ENCODE measurements at places on chromosomes 16 and 17.

DNA sequence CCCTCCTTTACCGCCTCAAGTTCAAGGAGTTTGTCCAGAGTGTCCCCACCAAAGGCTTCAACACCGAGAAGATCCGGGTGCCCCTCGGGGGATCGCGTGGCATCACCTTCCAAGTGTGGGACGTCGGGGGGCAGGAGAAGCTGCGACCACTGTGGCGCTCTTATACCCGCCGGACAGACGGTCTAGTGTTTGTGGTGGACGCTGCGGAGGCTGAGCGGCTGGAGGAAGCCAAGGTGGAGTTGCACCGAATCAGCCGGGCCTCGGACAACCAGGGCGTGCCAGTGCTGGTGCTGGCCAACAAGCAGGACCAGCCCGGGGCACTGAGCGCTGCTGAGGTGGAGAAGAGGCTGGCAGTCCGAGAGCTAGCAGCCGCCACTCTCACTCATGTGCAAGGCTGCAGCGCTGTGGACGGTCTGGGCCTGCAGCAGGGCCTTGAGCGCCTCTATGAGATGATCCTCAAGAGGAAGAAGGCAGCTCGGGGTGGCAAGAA is 1.1 kb downstream of the ARL4D start:
- DNase-seq = no peak

- DNase-seq = no peak
Measured at GRCh38 chr17:8503368-8503767, 67.7 kb downstream of the NDEL1 start.

DNA sequence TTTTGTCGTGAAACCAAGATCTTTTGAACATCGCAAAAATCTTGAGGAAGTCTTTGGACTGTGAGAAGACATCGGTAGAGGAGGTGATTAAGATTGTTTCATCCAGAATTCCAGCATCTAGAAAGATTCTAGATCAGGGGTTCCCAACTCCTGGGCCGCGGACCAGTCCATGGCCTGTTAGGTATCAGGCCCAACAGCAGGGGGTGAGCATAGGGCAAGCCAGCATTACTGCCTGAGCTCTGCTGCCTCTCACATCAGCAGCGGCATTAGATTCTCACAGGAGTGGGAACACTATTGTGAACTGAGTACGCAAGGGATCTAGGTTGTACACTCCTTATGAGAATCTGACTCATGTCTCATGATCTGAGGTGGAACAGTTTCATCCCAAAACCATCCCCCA is 600.6 kb upstream of the CDH11 start:
- DNase-seq = no peak

DNA sequence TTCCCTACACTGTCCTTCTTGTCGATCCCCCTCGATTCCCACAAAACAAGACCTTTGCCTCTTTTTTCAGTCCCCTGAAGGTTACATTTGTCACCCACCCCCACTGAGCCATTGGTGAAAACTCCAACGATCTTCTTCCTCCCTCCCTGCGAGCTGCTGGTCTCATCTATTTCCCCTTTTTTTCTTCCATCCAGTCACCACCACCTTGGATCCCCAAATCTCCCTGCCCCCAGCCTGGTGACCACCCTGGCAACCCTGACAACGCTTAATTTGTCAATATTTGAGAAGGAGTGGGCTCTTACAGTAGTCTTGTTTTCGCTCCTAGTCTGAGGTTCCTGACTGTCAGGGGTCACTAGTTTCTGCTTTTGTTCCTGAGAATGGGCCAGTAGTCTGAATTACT is 62.9 kb downstream of the SMPD3 start:
- DNase-seq = no peak

GRCh38 chr17:45050481-45051059 is 862 bp downstream of the DCAKD start:
- DNase-seq = peak; percentile 17

DNA sequence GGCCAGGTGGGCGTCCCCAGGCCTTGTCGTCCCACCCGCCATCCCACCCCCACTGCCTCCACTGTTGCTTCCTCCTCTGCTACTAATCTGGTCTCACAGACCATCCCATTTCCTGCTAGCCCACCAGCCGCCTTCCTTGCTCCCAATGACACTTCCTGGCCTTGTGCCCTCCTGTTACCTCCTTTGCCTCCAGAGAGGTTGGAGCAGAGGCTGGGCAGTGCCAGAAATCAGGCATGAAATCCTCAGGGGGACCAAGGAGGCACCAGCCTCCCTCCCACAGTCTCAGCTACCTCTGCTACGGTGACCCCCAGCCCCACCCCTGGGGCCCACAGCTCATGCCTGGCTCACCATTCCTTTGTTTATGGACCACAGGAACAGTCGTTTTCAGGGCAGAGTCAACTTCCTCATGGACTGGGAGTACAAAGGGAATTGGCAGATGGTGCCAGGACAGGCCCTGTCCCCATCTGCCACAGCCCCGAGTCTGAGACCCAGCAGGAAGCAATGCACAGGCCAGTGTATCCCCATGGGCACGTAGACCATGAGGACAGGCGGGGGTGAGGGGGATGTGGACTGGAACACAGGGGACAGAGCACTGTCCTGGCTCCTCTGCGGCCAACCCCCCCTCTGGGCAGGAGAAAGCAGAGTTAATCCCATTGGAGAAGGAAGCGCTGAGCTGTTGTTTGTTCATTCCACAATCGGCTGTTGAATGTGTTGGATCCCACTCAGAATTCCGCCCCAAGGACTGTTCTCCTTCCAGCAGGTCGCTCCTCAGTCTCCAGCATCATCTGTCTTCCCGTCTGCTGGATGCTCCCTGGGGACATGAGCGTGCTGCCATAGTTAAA is 2.2 kb upstream of the CDH5 start:
- DNase-seq = no peak

- no peak for DNase-seq
Measured at GRCh38 chr17:9900044-9900594, 5.0 kb downstream of the RCVRN start.

DNA sequence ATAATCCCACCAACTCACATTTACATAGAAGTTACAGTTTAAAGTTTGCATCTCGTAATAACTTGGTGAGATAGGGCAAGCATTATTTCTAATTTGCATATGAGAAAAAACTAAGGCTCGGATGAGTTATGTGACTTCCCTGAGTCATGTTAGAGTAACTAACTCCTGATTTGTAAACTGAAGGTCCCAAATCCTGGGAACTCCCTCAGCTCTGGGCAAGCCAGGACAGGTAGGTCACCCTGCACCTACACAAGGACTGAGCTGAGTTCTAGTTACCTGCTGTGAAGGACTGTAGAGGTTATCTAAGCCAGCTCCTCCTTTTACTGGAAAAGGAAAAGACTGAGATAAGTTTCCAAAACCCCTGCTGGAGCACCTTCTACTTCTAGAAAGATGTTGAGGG is 92.1 kb upstream of the HLF start:
- DNase-seq = no peak

GRCh38 chr17:66557200-66557599 is 254.8 kb downstream of the PRKCA start:
- no peak for DNase-seq

Data from stimulated activated CD4-positive, alpha-beta T cell treated with anti-CD3 and anti-CD28 coated beads, Interleukin-1b, Interleukin-23, amount 100 ng/mL, for 4 hours (primary cell).